ENCODE measurements at places on chromosomes 2 and 18. TPM values are rescaled to one million over a fixed set of nuclear protein-coding genes. Genes with fewer than 3 reads are reported as not detected.

The IL1RN gene
- total RNA-seq, result 1.2 TPM

The MAP3K19 gene
- not detected for total RNA-seq

The IL1F10 gene
- not detected for total RNA-seq

The FTCDNL1 gene
- total RNA-seq, result 3.0 TPM

The MC5R gene
- not detected for total RNA-seq

GRCh38 chr18:23114911-23115310, 20.4 kb upstream of the CABLES1 start:
- DNase-seq, result no peak

DNA sequence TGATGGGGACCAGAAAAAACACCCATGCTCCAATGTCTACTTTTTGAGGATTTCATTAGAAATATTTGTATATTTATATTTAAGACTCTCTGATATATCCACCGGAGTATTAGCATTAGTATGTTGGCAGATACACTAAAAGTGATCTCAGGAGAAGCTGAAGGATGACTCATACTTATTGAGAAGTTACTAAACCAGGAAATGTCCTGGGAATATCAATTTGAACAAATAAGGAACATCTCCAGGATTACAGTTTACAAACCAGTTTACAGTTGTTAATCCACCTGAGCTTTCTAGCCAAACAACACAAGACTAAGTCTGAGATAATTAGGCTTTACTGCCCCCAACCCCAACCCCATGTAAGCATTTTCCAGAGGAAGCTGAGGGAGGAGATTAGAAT, 16.1 kb upstream of the DPP4 start:
- DNase-seq, result no peak

DNA sequence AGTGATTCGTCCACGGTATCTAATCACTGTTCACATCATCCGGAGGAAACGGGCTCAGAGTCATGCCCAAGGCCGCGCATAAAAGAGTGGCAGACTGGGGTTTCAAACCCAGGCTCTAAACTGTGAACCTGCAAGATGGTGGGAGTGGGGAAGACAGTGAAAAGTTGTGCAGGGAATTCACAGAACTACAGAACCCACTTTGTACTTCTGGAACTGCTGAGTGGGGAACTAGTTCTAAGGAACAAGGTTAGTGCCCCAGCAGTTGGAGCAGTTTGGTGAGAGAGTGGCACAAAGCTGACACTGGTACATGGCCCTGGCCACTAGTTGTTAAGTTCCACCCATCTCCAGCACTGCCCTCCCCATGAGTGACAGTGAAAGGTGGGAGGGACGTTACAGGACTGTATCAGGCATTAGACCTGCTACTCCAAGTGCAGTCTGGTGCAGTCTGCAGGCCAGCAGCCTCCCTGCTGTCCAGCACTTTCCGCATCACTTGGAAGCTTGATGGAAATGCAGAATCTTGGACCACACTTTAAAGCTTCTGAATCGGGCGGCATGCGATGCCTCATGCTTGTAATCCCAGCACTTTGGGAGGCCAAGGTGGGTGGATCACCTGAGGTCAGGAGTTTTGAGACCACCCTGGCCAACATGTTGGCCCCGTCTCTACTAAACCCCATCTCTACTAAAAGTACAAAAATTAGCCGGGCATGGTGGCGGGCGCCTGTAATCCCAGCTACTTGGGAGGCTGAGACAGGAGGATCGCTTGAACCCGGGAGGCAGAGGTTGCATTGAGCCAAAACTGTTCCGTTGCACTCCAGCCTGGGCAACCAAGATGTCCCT, 47.3 kb downstream of the C2orf42 start:
- peak; percentile 41 for DNase-seq

DNA sequence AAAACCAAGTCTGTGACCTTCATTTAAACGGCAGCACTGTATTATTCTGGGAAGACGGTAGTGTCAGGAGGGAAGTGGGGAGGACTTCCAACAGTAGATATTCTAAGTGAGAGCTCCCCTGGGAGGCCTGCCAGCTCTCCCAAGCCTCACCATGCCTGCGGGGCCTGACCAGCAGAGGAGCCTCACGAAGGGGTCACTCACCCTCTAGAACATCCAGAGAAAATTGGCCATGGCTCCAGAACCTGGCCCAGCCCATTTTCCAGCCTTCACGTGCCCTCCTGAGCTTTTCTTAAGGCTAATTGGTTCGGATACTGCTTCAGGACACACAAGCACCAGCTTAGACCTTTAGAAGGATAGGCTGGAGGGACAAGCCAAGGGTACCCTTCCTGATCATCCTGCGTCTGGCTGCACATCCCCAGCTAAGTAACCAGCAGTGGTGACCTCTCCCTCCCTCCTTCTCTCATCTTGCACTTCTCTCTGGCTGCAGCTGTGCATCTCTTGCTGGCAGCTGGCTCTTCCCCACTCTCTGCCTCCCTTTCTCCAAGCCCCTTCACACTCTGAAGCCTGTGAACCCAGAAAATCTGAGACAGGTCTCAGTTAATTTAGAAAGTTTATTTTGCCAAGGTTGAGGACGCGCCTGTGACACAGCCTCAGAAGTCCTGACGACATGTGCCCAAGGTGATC, 120.1 kb upstream of the PKDCC start:
- DNase-seq, result no peak

DNA sequence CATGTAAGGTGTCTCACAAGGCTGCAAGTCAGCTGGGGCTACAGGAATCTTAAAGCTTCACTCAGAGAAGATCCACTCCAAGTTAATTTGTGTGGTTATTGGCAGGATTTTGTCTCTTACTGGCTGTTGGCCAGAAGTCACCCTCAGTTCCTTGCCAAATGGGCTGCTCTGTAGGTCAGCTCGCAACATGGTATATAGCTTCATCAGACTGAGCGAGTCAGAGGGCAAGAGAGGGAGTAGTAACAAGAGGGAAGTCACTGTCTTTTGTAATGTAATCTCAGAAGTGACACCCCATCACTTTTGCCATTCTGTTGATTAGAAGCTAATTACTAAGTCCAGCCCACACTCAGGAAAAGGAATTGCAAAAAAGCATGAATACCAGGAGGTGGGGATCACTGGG, 119.5 kb downstream of the LRRTM1 start:
- no peak for DNase-seq

- DNase-seq, result no peak
These were observed 381.8 kb upstream of the SMIM21 start for GRCh38 chr18:75809151-75809925.

- no peak for DNase-seq
These were observed 78.5 kb downstream of the TPO start for GRCh38 chr2:1491751-1492150.
